Cerebellum (tissue), 4 donors: ENCODE measurements at places on chromosomes 2 and 18. TPM values are rescaled to one million over a fixed set of nuclear protein-coding genes. Genes with fewer than 3 reads are reported as not detected.

TTLL4 gene
- total RNA-seq, result 23.2 TPM

ZNF804A gene
- total RNA-seq, result 14.8 TPM

RAPGEF4 gene
- 45.1 TPM for total RNA-seq

LPIN2 gene
- total RNA-seq, result 49.3 TPM

MFSD6 gene
- 41.2 TPM for total RNA-seq

MOGAT1 gene
- not detected for total RNA-seq

GNLY gene
- not detected for total RNA-seq

SPC25 gene
- total RNA-seq, result 10.2 TPM

CPO gene
- total RNA-seq, result not detected

MARCO gene
- total RNA-seq, result 0.36 TPM

KCNG2 gene
- 2.1 TPM for total RNA-seq

C2orf78 gene
- total RNA-seq, result not detected

GPR55 gene
- total RNA-seq, result not detected

STAT1 gene
- total RNA-seq, result 24.7 TPM

ONECUT2 gene
- 9.9 TPM for total RNA-seq

GBX2 gene
- total RNA-seq, result 4.4 TPM

ITPRIPL1 gene
- 4.9 TPM for total RNA-seq
